ENCODE measurements at places on chromosomes 1 and 21.

GRCh38 chr1:12075195-12076114 lies 12.4 kb downstream of the TNFRSF8 start:
- DNase-seq = peak; percentile 73

- DNase-seq = no peak
Observed at GRCh38 chr1:57532299-57532698, 108.4 kb upstream of the DAB1 start.

DNA sequence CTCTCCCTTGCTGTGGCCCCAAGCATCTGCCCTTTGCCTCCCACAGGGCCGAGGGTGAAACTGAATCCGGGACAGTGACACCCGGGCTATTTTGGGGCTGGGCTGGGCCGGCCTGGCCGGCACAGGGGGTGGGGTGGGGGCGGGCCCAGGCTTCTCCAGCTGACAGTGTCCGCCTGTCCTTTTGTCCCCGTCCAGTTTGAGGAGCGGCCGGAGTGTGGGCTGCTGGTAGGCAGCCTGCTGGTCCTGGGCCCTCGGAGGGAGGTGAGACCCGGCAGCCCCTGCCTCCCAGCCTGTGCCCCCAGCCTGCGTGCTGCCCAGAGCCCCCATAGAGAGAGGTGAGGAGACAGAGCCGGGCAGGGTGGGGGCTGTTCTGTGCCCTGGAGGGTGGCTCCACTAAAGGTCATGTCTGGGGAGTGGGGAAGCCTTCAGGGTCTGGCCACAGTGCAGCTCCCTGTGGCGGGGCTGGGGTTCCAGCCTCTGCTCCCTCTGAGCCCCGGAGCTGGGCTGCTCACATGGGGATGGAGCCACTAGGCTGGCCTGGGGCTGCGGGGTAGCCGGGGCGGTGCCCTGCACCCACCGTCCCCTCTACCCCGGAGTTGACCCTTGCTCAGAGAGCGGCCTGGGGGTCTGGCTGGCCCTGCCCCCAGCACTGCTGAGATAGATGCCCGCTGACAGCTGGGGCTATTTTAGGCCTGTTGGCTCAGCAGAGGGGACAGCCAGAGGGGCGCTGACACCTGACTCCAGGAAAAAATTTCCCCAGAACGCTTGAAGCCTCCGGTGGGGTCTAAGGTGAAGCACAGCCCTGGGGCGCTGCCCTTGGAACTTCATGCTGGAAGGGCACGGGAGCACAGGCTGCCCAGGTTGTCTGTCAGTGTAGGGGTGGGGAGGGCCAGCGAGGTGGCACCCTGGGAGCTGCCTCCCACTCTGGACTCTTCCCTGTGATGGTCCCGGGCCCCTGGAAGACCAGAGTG lies at the start of gene OBSCN:
Gene OBSCN (plus strand): TSS at position 194 of the 971 bp plus-strand sequence. CDS start 3,740 bp downstream, outside the sequence.
- DNase-seq = no peak

DNA sequence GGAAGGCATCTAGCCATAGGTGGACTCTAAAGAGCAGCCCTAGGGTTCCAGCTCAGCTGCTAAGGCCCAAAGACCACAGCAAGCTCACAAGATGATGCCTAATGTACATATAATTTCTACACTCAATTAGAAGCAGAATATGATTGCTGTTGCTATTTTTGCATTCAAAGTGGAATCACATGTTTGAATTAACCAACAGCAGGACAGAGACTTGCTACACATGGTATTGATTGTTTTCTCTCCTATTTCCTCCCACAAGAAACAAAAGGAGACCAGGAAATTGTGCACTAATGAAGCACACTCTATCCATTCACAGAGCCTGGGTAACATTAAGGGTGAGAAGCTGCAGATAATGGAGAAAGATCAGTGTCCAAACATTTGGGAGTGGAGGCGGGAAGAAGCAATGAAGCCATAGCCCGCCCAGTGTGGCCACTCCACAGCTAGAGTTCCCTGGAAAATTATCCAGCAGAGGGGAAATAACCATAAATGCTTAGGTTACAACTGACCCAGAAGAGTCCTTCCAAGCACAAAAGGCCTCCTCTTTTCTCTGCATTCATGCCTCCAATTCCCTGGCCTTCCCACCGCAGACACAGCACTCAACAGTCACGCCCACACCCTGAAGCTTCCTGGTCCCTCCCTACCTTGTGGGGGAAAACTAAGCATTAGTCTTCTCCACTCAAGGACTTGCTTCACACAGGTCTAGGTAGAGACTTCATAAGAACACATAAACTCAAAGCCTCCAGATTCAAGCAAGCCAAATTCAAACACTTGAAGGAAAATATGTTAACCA lies 7.5 kb downstream of the CNN3 start:
- no peak for DNase-seq

GRCh38 chr1:228047183-228047466 lies 35.4 kb upstream of the ARF1 start:
- no peak for DNase-seq

DNA sequence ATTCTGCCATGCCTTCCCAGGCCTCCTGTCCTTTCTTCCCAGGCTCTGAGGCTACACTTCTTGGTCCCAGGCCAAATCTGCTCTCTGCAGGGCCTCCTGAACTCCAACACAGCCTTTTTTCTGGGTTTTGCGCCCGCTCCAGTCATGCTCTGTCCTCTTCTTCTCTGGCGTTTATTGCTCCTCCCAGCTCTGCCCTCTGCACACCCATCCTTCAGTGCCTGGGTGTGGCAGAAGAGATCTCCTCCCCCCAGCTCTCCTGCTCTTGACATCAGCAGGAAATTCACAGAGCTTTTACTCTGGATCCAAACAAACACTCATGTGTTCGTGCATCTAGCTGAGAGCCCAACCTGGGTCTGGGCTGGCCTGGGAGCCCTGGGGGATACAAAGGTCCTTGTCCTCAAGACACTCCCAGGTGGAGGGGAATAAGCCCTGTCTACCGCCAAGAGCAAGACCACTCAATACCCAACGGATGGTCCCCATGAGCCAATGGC lies 22.9 kb upstream of the EPS8L3 start:
- DNase-seq = no peak

DNA sequence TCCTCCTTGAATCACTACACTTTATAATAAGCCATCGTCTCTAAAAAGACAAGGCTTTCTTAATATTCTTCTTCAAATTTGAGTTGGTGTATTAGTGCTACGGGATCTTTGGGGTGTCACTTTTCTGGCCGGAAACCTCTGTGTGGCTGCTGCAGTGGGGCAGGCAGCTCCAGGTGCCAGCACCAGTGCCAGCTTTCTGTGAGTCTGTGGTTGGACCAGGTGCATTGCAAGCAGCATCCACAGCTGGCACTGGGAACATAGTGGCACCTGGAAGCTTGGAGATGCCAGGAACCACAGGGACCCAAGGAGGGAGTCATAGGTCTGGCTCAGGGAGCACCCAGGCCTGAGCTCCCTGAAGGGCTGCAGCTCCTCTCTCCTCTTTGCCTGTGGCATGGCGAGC lies 111.8 kb upstream of the RUNX3 start:
- no peak for DNase-seq

- no peak for DNase-seq
Observed at GRCh38 chr21:28833182-28833581, 159.5 kb downstream of the LTN1 start.

Measured in omental fat pad (tissue), 4 donors.